Mucosa of descending colon (tissue), 3 donors: ENCODE measurements at places on chromosomes 2 and 18. TPM values are rescaled to one million over a fixed set of nuclear protein-coding genes. Genes with fewer than 3 reads are reported as not detected.

Gene SCG2
- total RNA-seq = 3.5 TPM

Gene NOP58
- total RNA-seq = 34.3 TPM

Gene ADD2
- 4.0 TPM for total RNA-seq

DNA sequence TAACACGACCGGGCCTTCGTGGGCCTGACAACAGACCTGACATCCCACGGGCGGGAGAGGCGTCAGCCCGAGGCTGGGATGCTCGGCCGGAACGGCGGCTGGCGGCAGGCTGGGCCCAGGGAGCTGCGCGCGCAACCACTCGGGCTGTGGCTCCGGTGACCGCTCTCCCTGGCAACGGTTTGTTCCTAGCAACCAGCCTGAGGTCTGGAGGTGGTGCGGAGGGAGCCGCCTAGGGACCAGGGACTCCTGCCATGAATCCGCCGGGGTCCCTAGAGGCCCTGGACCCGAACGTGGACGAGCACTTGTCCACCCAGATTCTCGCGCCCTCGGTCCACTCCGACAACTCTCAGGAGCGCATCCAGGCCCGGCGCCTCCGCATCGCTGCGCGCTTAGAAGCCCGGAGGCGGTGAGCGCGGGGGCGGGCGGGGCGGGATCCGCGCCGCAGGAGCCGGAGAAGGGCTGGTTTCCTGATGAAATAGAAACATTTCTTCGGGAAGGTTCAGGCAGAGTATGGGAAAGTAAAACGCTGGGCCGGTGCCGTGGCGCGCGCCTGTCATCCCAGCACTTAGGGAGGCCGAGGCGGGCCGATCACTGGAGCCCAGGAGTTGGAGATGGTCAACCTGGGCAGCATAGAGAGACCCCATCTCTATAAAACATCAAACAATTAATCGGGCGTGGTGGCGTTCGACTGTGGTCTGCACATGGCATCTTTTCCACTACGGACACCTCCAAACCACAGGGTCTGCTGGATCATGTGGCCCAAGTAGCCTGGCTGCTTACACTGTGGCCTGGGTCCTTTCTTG lies at the start of gene DRC1:
Gene DRC1 (plus strand): TSS at position 182 of the 803 bp plus-strand sequence. CDS start 70 bp downstream, at position 252.
- peak; percentile 56 for DNase-seq

- peak; percentile 52 for DNase-seq
These were observed 165.8 kb downstream of the TNS1 start for GRCh38 chr2:217836901-217837491.

DNA sequence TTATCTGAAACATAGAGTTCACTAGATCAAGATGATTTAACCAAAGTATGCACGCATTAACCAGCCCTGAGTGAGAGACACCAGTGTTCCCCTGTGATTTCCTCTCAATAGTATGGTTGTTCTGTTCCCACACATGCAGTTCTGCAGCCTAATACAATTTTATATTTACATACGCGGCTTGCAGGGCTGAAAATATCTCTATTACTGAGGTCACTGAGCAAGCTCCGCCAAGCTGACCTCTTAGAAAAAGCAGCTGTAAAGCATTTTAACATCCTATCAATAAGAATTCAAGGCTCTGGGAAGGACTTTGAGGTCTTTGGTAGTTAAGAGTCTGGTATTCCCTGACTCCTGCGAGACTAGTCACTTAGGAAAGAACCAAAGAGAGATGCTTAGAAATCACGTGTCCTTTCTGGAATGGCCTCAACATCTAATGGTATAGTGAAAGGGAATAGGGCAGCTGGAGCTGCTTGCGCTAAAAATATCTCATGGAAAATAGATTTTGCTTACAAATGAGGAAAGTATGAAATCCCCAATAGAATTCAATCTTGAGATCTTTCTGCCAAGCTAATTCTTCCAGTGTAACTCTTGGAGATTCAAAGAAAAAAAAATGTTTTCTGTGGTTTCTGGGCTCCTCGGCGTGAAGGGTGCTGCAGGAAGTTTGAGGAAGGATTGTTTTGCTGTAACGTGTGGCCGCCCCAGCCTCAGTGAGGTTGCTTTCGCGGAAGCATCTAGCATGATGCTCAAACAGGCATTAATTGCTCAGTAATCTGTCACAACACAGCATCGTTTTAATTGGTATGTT lies 59.2 kb downstream of the DOCK10 start:
- DNase-seq = peak; percentile 67

DNA sequence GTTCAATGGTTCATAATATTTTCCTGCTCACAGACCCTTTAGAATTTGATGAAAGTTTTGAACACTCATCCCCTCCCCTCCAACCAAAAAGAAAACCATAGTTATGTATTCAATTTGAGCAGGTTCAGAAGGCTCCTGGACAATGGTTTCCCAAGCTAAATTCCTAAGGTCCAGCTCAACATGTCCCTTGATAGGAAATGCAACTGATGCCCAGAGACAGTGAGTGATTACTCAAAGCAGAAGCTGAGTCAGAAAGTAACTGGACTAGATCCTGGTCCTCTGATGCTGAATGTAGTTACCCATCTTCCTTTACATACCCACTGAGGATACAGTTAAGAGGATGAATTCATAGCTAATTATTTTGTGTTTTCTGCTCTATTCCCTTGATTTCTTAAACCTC lies 218.9 kb upstream of the NCKAP5 start:
- no peak for DNase-seq
